ENCODE measurements at places on chromosomes 5 and 9. TPM values are rescaled to one million over a fixed set of nuclear protein-coding genes. Genes with fewer than 3 reads are reported as not detected.

The ZNF483 gene
- 1.6 TPM for total RNA-seq

The CATSPER3 gene
- total RNA-seq, result 0.10 TPM

The ZFP2 gene
- 0.69 TPM for total RNA-seq

The SLCO6A1 gene
- total RNA-seq, result not detected

The PCDHB1 gene
- total RNA-seq, result not detected

The NFX1 gene
- total RNA-seq, result 30.3 TPM

The SLC34A1 gene
- not detected for total RNA-seq

The KIF12 gene
- not detected for total RNA-seq

The LRRC19 gene
- total RNA-seq, result not detected

The LMNB1 gene
- total RNA-seq, result 7.0 TPM

The LCNL1 gene
- 1.1 TPM for total RNA-seq

The CDC20B gene
- total RNA-seq, result 0.07 TPM

The CCNO gene
- total RNA-seq, result 1.1 TPM

The GLRA1 gene
- not detected for total RNA-seq

The HSPA5 gene
- total RNA-seq, result 445 TPM

The PPP2R2B gene
- total RNA-seq, result 0.66 TPM
